ENCODE measurements at places on chromosomes 13 and 19. TPM values are rescaled to one million over a fixed set of nuclear protein-coding genes. Genes with fewer than 3 reads are reported as not detected.

DNA sequence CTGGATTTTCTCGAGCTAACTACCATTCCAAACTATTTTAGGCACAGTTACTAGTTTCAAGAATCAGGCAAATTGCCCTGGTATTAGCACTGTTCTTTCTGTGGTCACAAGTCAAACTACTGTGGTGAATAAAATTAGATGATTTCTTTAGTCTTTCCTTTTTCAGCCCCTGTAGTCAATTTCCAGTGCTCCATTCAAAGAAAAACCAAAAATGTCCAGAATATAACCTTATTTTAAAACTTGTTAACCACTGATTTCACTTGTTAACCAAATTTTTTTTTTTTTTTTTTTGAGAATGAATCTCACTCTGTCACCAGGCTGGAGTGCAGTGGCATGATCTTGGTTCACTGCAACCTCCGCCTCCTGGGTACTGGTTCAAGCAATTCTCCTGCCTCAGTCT, 50.6 kb upstream of the USPL1 start:
- no peak overlapping the region for H3K4me3 ChIP-seq
- peaks cover 17% of the 10 kb centered on the region for H3K4me1 ChIP-seq
- H3K27me3 ChIP-seq: no peaks in the 10 kb centered on the region
- no peaks in the 10 kb centered on the region for H3K36me3 ChIP-seq
- H3K27ac ChIP-seq: no peak overlapping the region

DNA sequence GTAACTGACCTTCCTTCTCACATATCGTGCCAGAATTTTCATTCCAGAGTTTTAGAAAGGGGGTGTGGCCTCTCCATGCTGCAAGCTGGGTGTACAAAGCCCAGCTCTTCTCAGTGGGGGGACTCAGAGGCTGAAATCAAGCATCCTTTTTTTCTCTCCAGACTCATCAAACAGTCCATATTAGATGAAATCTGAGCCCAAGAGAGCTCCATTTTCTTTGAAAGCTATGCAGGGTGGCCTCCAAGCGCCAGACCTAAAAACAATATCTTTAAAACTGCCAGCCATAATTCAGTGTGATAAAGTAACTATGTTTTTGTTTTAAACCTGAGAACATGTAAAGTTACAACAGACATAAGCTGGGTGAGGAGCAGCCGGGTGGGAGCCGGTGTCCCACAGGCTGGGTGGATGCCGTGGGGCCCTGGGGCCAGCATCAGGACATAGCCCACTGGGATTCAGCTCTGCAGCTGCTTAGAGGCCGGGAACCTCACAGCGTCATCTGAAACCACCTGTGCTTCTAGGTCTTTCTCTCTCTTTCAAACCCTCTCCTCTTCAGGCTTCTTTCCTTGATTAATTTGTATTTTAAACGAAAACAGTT, 249.2 kb downstream of the ZNF536 start:
- no peaks in the 10 kb centered on the region for H3K4me1 ChIP-seq
- H3K36me3 ChIP-seq: no peaks in the 10 kb centered on the region
- H3K27ac ChIP-seq: no peak overlapping the region
- no peak for DNase-seq

DNA sequence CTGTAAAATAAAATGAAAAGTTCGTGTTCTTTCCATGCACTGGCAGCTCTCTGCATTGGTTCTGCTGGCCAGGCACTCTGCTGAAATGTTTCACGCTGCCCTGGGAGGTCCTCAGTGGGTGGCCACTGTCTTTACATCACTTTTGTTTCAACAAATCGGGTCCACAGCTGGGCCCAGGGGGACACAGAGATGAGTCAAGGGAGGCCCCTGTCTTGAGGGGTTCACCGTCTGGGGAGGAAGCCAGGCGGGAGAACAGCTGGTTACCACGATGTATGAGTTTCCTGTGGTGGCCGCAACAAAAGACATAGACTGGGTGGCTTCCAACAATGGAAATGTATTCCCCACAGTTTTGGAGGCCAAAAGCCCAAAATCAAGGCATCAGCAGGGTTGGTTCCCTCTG, 5.1 kb upstream of the KLF2 start:
- no peak overlapping the region for H3K27ac ChIP-seq
- H3K36me3 ChIP-seq: no peaks in the 10 kb centered on the region

The RYR1 gene
- total RNA-seq: 0.05 TPM

GRCh38 chr19:14198384-14199376, 7.3 kb downstream of the ADGRL1 start:
- no peak overlapping the region for H3K4me3 ChIP-seq
- H3K27me3 ChIP-seq: peaks cover 2% of the 10 kb centered on the region
- H3K4me1 ChIP-seq: no peaks in the 10 kb centered on the region
- H3K27ac ChIP-seq: no peak overlapping the region

The KCNN4 gene
- total RNA-seq: 3.6 TPM

The ZNF772 gene
- 14.5 TPM for total RNA-seq

- no peak overlapping the region for H3K4me3 ChIP-seq
- no peak for DNase-seq
- H3K36me3 ChIP-seq: no peaks in the 10 kb centered on the region
- H3K27me3 ChIP-seq: no peaks in the 10 kb centered on the region
- H3K4me1 ChIP-seq: no peaks in the 10 kb centered on the region
Observed at GRCh38 chr13:39253774-39254173, 215.5 kb downstream of the NHLRC3 start.

The GFY gene
- not detected for total RNA-seq

The ZNF699 gene
- 2.8 TPM for total RNA-seq

- H3K4me1 ChIP-seq: peaks cover 21% of the 10 kb centered on the region
- peaks cover 3% of the 10 kb centered on the region for H3K36me3 ChIP-seq
- peak; percentile 67 for DNase-seq
- peak overlapping the region; percentile 90 for H3K27ac ChIP-seq
- H3K27me3 ChIP-seq: no peaks in the 10 kb centered on the region
- no peak overlapping the region for H3K4me3 ChIP-seq
Observed at GRCh38 chr13:110628952-110629701, 13.8 kb downstream of the NAXD start.

The ZNF30 gene
- 4.0 TPM for total RNA-seq

DNA sequence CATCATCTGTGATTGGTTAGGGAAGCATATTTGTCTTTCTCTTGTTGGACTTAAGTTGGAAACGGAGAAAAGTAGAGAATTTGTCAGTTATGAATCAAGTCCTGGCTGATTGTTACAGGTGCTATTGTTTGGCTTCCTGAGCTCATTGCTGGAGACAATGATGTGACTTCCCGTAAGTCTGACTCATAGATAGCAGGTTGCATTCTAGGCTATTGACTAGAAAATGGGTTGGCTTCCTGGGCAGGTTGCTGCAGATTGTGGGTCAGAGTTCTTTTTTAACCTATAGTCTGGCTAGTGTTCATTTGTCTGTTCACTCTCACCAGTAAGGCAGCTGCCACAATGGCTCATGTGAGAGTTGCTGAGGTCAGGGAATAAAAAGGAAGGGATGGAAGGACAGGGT, 101.5 kb downstream of the CCNA1 start:
- no peaks in the 10 kb centered on the region for H3K36me3 ChIP-seq
- peak; percentile 24 for DNase-seq
- no peak overlapping the region for H3K4me3 ChIP-seq
- no peak overlapping the region for H3K27ac ChIP-seq
- no peaks in the 10 kb centered on the region for H3K4me1 ChIP-seq

The GAPDHS gene
- not detected for total RNA-seq

- H3K27me3 ChIP-seq: no peaks in the 10 kb centered on the region
- DNase-seq: no peak
- peaks cover 34% of the 10 kb centered on the region for H3K36me3 ChIP-seq
- no peak overlapping the region for H3K4me3 ChIP-seq
- H3K4me1 ChIP-seq: peaks cover 32% of the 10 kb centered on the region
- peak overlapping the region; percentile 78 for H3K27ac ChIP-seq
Observed at GRCh38 chr19:8460516-8461298, 15.9 kb downstream of the HNRNPM start.

The LCP1 gene
- total RNA-seq: 7.3 TPM

GRCh38 chr19:58091251-58091995, 6.6 kb downstream of the ZSCAN18 start:
- no peaks in the 10 kb centered on the region for H3K4me1 ChIP-seq
- no peak overlapping the region for H3K27ac ChIP-seq
- H3K36me3 ChIP-seq: no peaks in the 10 kb centered on the region
- H3K27me3 ChIP-seq: no peaks in the 10 kb centered on the region
- no peak overlapping the region for H3K4me3 ChIP-seq

DNA sequence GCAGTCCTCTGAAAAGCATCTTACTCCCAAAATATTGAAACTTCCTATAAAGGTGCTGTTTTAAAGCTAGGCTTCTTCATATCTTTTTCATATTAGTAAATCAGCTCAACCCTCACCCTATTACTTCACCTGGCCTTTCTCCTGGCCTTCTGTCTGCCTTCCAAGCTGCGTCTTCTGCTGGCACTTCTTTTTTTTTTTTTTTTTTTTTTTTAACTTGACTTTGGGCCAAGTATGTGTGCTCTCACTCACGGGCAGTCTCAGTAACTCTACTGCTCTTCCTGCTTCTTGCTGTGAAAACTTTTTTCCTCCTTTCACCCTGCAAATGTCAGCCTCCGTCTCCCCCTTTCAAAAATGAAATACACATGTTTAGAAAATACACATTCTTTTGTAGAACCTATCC, 41.2 kb upstream of the KCTD4 start:
- no peak for DNase-seq

DNA sequence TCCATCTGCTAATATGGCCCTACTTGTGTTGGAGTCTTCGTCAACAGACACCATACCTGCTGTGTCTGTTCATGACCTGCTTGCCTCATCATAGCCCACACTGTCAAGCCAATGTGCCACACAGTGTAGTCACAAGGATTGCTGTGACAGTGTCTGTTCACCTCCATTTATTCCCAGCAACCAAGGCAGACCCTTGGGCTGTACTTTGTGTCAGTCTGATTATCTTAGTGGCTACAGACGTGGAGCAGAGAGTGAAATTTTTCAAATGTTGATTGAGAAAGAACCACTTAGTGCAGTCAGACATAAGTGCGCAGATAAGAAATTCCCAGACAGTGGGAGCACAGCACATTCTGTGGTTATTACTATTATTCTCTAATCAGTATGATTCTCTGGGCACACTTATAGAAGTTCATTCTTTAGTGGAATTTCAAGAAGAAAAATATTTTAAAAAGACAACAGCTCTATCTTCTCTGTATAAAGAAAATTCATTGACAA, 184.6 kb downstream of the GPC6 start:
- no peaks in the 10 kb centered on the region for H3K36me3 ChIP-seq
- no peak overlapping the region for H3K27ac ChIP-seq
- no peaks in the 10 kb centered on the region for H3K27me3 ChIP-seq

- H3K27me3 ChIP-seq: no peaks in the 10 kb centered on the region
- DNase-seq: no peak
- no peaks in the 10 kb centered on the region for H3K4me1 ChIP-seq
Observed at GRCh38 chr19:9729162-9729561, 39.4 kb downstream of the ZNF846 start.

DNA sequence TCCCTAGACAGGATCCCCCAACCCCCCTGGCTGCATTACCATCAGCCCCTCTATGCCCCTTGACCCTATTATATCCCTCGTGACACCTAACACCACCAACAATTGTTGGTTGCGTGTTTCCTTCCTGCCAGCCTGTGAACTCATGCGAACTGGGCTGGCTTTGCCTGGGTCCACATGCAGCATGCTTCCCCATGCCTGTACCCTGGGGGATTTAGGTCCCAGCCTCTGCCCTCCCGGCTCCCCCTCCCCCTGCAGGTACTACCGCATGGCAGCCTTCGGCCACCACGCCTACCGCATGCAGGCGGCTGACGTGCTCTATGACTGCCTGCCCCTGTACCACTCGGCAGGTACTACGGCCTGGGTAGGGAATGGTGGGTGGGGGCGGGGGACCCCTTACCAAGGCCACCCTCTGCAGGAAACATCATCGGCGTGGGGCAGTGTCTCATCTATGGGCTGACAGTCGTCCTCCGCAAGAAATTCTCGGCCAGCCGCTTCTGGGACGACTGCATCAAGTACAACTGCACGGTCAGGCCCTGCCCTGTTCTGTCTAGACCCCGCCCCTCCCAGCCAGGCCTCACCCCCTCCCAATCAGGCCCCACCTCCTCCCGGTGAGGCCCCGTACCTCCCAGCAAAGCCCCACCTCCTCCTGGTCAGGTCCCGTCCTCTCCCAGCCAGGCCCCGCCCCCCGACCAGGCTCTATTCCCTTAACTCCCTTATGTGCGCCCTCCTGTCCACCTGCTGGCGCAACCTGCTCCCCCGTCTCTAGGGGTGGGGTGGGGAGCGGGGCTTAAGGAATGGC, 18.5 kb downstream of the SLC27A1 start:
- no peak for DNase-seq
- no peaks in the 10 kb centered on the region for H3K27me3 ChIP-seq
- no peaks in the 10 kb centered on the region for H3K4me1 ChIP-seq
- H3K27ac ChIP-seq: no peak overlapping the region

DNA sequence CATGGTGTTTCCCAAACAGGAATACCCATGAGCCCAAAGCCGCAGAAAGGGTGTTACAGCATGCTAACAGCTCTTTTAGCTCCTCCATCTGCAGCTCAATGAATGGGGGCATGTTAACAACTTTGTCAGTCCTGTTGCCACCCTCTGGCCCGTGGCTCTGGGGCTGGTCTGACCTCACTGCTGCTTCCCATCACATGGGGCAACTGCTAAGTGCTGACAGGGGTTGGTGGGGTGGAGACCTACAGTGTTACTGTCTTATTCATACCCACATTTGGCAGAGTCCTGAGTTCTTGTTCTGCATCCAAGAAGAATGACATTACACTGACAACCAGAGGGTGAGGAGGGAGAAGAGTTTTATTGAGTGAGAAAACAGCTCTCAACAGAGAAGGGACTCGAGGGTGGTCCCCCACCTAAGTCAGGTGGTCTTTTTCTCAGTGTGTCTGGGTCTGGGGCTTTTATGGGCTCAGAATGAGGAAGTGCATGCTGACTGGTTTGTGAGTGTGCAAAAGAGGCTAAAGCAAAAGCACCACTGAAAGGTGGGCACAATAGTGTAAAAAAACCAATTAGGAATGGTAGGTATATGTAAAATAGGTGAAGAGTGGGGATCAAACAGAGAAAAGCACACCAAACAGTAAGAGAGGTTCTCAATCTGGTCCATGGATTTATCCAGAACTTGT, 1952.0 kb upstream of the PCDH20 start:
- H3K4me1 ChIP-seq: no peaks in the 10 kb centered on the region
- H3K4me3 ChIP-seq: no peak overlapping the region
- no peak for DNase-seq
- no peak overlapping the region for H3K27ac ChIP-seq

GRCh38 chr19:45613926-45614725, 12.1 kb upstream of the GPR4 start:
- peak overlapping the region; percentile 84 for H3K27ac ChIP-seq
- no peak overlapping the region for H3K4me3 ChIP-seq
- peaks cover 9% of the 10 kb centered on the region for H3K36me3 ChIP-seq
- peaks cover 20% of the 10 kb centered on the region for H3K4me1 ChIP-seq
- H3K27me3 ChIP-seq: no peaks in the 10 kb centered on the region

GRCh38 chr13:37665420-37665819, 66.9 kb upstream of the POSTN start:
- H3K4me3 ChIP-seq: no peak overlapping the region
- H3K4me1 ChIP-seq: peaks cover 7% of the 10 kb centered on the region
- H3K36me3 ChIP-seq: no peaks in the 10 kb centered on the region
- no peaks in the 10 kb centered on the region for H3K27me3 ChIP-seq

The IZUMO2 gene
- not detected for total RNA-seq
